IPS DF 19.7 (cell line): ENCODE measurements at places on chromosomes 1 and 21.

DNA sequence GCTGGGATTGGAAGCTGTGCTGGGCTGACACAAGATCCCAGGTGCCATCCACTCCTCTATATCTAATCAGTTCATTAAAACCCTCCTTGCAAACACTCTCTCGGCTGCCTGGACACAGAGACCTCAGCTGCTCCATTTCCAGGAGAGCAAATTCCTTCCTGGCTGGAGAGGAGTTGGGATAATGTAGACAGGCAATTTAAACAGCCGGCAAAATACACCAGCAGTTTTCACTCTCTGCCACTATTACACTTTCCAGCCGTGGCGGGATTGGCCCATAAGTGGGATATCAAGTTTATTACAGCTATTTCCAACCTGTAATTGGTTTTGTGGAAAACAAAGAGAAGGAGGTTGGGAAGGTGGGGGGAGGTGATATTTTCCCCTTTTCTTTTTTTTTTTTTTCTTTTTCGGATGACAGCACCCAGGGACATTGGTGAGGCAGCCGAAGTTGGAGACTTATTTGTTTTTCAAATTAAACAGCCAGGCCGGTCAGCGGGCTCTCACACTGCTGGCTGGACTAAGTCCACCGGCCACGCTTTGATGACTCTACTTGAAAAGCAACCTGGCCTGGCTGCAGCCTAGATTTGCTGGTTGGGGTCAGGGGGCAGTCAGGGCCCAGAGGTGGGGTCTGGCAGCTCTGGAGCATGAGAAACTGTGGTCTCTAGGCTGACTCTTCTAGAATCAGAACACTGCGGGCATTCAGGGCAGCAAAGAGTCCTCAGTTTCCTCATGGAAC lies 177.4 kb downstream of the IGSF21 start:
- no peak for DNase-seq

DNA sequence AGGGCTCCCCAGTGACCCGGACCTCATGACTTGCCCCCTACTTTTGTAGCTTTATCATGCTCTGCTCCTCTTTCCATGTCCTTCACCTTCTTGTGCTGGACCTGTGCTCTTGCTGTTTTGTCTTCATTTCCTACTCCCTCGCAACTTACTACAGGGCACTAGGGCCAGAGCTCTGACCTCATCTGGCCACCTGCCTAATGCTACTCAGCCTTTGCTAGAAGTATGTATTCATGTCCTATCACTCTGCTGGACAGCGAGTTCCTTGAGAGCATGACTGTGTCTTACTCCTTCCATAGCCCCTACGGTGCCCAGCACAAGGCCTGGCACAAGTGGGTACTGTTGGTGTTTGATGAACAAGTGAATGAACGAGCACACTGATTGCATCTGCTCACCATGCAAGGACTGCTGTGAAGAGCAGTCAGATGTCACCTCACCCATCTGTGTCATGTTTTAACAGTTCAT lies 1.9 kb downstream of the MTFR1L start:
- DNase-seq = no peak

DNA sequence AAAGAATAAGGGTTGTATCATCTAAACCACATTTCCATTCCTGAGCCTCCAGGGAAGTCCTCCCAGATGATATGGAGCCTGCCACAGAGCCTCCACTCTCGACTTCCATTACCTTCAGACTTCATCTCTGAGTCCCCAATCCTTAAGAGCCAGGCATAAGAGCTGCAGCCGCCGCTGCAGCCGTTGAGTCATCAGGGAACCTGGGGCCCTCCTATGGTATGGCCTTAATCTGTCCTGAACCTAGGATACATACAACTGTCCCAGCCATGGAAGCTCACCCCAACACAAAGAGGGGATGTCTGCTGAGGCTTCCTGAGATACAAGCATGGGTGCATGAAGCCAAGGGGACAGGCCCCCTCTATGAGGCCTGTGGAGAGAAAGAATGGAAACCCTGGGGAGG lies 16.3 kb downstream of the TAL1 start:
- no peak for DNase-seq

GRCh38 chr1:53116307-53116810 lies 26.1 kb downstream of the SLC1A7 start:
- no peak for DNase-seq

DNA sequence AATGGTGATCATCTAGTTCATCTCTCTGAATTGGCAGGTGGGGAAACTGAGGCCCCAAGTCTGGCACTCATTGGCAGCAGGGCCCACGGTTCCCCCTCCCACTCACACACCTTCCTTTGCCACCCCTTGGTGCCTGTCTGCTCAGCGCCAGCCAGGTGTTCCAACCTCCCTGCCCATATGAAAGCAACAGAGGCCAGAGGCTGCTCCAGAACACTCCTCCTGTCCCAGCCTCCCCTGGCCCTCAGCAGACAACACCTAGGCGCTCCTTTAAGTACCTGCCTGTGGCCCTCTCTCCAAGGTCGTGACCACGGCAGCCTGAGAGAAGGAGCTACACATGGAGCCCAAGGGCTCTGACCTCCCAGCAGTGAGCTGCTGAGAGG lies 362.3 kb upstream of the VAMP3 start:
- DNase-seq = no peak

DNA sequence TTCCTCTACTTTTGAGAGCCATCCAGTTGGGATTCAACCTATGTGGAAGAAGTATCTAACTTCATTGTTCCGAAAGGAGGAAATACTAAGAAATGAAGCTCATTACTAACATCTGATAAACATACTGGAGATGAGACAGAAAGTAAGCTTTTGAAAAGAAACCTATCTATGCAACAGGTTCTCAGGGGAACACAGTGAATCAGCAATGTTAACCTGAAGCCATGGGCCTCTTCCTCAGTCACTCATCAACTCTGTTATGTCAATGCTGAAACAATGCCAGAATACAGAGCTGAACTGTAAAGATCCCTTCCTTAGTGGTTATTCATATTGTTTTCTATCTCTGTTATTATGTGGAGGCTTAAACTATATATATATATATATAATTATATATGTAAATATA lies 55.5 kb upstream of the ESRRG start:
- no peak for DNase-seq

DNA sequence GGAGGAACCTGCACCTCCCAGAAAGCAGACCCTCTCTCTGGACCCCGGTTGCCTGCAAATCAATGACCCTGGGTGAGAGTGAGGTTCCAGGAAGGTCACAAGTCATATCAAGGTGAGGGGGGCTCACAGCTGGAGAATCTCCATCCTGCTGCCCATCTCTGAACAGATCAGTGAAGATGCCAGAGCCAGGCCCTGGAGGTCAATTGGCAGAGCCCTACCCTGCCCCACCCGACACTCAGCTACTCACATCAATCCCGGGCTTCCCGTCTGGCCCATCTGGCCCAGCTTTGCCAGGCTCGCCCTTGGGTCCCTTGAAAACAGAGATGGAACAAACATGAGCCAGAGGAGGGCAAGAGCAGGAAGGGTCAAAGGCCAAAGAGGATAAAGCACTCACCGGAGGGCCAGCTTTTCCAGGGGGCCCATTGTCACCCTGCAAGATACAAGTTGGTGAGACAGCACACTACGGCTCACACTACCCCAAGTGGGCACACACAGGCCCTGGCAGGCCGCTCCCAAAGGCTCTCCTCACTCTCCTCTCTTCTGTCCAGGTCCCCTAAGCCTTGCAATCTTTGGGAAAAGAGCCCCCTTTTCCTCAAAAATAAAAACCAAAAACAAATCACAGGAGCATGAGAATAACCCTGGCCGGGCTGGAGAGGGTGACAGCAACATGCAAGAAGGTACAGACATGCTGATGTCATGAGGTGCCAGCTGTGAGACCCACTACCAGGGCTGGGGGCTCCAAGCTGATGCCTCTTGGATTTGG lies 2.9 kb downstream of the COL9A2 start:
- no peak for DNase-seq

DNA sequence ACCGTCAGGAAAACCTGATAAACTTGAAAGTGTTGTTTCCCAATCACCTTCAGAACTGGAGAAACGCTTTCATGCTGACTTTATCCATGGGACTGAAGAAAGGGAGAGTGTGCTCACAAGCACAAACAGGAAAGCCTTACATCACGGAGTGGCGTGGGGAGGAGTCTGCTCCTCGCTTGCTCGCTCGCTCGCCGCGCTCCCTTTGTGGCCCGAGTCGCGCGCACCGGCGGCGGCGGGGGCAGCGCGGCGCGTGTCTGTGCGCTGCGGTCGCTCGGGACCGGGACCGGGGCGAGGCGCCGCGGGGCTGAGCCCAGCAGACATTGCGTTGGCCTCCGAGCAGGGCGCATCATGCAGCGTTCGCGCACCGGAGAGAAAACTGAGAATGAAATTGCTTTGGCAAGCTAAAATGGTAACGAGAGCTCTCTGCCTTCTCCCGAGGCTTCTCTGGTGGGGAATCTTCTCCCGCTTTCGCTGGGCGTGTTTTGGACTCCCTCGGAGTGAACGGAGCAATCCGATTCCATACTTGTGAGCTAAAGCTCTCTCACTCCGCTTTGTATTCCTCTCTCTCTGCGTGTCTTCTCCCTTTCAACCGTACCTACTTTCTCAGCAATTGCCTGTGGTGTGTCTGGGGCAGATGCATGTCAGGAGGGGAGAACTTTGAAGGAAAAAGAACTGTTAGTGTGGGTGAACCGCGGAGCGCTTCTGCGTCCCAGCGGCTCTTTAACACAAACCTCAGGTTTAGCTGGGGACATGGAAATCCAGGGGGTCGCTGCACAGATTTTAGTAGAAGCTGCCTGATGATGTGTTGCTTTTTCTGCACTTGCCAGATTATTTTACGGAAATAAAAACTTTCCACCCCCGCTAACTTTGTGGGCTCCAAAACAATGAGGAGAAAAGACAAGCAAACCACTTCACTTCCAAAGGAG lies at the start of gene RGL1:
RGL1 (plus strand) TSS at position 205 of the 926 bp plus-strand sequence; CDS start at position 383, 178 bp downstream.
- no peak for DNase-seq

DNA sequence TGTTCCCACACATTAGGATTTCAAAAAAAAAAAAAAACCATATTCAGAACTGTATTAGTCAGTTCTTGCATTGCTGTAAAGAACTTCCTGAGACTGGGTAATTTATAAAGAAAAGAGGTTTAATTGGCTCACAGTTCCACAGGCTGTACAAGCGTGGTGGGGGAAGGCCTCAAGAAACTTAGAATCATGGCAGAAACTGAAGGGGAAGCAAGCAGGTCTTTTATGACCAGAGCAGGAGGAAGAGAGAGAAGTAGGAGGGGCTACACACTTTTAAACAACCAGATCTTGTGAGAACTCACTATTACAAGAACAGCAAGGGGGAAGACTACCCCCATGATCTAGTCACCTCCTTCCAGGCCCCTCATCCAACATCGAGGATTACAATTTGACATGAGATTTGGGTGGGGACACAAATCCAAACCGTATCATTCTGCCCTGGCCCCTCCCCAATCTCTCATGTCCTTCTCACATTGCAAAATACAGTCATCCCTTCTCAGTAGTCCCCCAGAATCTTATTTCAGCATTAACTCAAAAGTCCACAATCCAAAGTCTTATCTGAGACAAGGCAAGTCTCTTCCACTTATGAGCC lies 51.8 kb downstream of the POU2F1 start:
- no peak for DNase-seq

GRCh38 chr1:171819946-171820345 lies 21.4 kb upstream of the DNM3 start:
- no peak for DNase-seq

- DNase-seq = no peak
Measured at GRCh38 chr1:186497651-186498050, 36.7 kb upstream of the PDC start.

GRCh38 chr1:108130794-108131193 lies 69.3 kb downstream of the SLC25A24 start:
- DNase-seq = no peak

GRCh38 chr1:189206617-189207016 lies 1271.0 kb downstream of the BRINP3 start:
- no peak for DNase-seq

GRCh38 chr1:110582378-110582777 lies 23.8 kb downstream of the KCNA2 start:
- DNase-seq = no peak

- DNase-seq = no peak
Measured at GRCh38 chr1:41161846-41162245, 80.3 kb downstream of the SCMH1 start.

- no peak for DNase-seq
Measured at GRCh38 chr1:6464514-6464836, 1.5 kb downstream of the TNFRSF25 start.

GRCh38 chr1:51564124-51564523 lies 45.1 kb upstream of the EPS15 start:
- DNase-seq = no peak

GRCh38 chr1:23885222-23885621 lies 17.1 kb upstream of the FUCA1 start:
- DNase-seq = no peak

DNA sequence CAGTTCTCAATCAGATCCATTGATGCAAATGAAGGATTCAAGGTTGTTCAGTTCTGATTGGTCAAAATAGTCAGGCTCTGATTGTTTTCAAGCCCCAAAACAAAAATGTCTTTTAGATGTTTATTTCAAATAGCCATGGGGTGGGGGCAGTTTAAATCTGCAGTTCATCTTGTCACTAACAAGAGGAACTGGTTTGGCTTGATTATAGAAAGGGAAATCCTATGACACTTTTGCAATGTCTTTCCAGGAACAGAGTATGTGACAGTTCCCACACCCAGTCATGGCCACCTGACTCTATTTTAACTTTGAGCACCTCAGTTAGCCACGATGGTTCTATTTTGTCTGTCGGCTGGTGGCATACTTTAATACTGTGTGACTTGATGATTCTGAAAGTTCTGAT lies 1544.1 kb downstream of the PLA2G4A start:
- DNase-seq = no peak

DNA sequence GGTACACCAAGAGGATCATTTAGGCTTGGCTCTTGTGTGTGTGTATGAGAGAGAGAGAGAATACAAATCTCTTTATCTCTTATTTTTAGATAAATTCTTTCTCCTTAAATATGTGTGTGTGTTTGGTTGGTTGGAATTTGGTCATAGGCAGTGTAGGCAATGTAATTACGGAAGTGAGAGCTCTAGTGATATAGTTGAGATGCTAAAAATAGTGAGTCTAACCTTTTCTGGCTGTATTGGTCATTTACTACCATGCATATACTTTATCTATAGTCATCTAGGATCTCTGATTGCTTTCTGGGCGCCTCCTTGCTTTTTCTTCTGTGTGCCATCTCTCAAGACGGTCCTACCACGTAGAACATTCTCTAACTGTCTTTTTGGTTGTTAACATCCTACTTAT lies 250.2 kb downstream of the NUF2 start:
- no peak for DNase-seq
